NCI-H345 (cell line): ENCODE measurements at places on chromosomes 7 and 10.
A peak's percentile ranks its signal among the peaks of the same experiment; 100 is the strongest.

- DNase-seq = no peak
Measured at GRCh38 chr10:28578454-28578853, 45.5 kb downstream of the WAC start.

GRCh38 chr10:106900016-106900652 is 264.4 kb downstream of the SORCS1 start:
- DNase-seq = no peak

DNA sequence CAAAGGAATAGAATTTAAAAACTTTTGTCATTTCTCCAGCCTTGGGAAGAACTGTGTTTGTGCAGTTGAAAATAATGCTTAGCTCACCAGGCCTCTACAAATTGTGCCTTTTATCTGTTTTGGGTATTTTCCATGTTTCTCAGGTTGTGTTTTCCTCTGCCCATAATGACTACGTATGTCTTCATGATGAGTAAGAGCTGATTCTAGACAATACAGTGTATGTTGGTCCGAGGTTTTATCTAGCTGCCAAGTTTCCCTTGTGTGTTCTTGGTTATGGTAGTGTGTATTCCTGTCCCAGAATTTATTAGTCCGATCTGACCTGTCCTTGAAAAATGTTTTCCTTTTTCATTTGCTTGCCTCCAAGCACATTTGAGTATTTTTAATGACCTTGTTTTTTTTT is 83.7 kb upstream of the GLCCI1 start:
- no peak for DNase-seq

GRCh38 chr7:50463035-50463434 is 12.9 kb upstream of the FIGNL1 start:
- DNase-seq = no peak

- no peak for DNase-seq
Measured at GRCh38 chr10:95987685-95988426, 55.5 kb upstream of the CCNJ start.

DNA sequence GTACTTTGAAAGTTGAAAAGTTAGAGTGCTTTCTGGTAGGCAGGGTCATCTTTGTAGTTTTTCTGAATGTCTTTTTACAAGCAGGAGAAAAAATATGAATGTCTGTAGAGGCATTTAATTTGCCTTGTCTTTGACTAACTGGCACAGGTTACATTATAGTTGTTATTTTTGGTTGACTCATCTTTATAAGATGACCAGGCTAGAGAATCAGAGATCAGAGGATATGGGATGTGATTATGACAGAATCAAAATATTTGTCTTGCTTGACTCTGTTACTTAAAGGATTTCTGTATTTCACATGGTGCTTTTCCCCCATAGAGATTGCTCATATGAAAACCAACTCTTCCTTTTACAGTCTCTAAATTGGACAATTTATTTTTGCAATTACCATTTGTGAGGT is 2.4 kb downstream of the ZMYND11 start:
- DNase-seq = no peak

DNA sequence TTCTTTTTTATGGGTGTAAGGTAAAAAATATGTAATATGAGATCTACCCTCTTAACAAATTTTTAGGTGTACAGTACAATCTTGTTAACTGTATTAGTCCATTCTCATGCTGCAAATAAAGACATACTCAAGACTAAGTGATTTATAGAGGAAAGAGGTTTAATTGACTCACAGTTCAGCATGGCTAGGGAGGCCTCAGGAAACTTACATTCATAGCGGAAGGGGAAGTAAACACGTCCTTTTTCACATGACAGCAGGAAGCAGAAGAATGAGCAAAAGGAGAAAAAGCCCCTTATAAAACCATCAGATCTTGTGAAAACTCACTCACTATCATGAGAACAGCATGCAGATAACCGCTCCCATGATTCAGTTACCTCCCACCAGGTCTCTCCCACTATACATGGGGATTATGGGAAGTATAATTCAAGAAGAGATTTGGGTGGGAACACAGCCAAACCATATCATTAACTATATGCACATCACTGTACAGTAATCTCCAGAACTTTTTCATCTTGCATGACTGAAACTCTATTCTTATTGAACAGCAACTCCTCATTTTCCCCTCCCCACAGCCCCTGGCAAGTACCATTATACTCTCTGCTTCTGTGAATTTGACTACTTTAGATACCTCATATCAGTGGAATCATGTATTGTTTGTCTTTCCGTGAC is 127.4 kb downstream of the WNT2 start:
- no peak for DNase-seq

DNA sequence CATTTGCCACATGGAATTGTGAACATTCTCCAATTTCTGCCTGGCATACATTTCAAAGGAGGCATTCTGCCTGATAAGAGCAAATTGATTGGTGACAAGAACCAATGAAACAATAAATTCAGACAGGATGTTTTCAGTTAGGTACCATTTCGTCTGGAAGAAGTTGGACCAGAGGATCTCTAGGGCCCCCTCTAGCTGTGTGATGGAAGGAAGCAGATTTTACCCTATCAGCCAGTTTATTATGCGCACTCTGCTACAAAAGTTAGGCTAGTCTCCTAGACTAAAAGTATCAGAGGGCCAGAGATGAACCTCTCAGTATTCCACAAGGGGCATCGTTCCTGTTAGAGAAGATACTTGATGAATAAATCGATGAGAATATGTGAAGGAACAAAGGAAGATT is 118.0 kb downstream of the BUB3 start:
- DNase-seq = no peak

- no peak for DNase-seq
Measured at GRCh38 chr7:28722684-28723083, 235.4 kb downstream of the TRIL start.

GRCh38 chr10:70756700-70757360 is 28.3 kb downstream of the TBATA start:
- no peak for DNase-seq

- DNase-seq = no peak
Measured at GRCh38 chr7:75982306-75983064, 11.9 kb downstream of the TMEM120A start.

DNA sequence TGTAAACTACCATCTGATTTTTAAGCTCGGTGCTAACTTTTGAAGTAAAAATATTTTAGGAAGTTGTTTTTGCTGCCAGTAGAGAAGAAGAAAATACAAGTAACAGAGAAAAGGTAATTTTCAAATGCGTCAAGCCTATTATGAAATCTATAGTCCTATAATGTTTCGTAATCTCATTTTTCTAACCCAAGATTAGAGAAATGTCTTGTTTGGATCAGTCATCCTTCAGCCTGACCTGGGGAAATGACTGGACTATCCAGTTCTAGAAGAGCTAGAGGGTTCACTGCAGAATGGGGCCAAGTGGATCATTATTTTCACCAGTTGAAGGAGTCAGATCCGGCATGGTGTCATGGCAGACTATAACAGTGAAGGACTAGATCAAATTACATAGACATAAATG is 62.7 kb upstream of the FGL2 start:
- DNase-seq = no peak

GRCh38 chr10:120042705-120043104 is 150.2 kb downstream of the SEC23IP start:
- DNase-seq = no peak

GRCh38 chr7:151740081-151740851 is 136.6 kb downstream of the PRKAG2 start:
- peak; percentile 87 for DNase-seq

- no peak for DNase-seq
Measured at GRCh38 chr7:22860784-22861482, 38.3 kb upstream of the TOMM7 start.

GRCh38 chr10:96918214-96919002 is 86.3 kb downstream of the LCOR start:
- no peak for DNase-seq

GRCh38 chr10:120996456-120997034 is 145.4 kb downstream of the WDR11 start:
- no peak for DNase-seq

DNA sequence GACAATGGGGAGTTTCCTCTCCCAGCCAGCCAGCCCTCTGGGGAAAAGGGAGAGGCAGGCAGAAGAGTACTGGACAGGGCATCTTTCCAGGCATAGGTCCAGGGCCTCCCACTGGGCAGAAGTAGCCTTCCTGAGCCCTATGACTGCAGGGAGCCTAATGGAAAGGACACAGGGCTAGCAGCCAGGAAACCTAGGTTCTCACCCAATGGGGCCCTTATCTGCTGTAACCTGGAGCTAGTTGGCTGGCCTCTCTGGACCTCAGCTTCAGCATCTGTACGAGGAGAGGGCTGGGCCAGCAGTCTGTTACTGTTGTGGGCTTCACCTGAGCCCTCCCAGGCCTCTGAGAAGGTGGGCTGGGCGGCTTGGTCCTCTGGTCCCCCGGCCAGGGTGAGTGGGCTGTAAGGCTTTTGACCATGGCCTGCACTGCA is 22.4 kb downstream of the LDB3 start:
- DNase-seq = no peak

- no peak for DNase-seq
Measured at GRCh38 chr10:76248649-76249200, 817.3 kb downstream of the LRMDA start.

GRCh38 chr10:4310172-4310571 is 515.8 kb upstream of the AKR1E2 start:
- DNase-seq = no peak

DNA sequence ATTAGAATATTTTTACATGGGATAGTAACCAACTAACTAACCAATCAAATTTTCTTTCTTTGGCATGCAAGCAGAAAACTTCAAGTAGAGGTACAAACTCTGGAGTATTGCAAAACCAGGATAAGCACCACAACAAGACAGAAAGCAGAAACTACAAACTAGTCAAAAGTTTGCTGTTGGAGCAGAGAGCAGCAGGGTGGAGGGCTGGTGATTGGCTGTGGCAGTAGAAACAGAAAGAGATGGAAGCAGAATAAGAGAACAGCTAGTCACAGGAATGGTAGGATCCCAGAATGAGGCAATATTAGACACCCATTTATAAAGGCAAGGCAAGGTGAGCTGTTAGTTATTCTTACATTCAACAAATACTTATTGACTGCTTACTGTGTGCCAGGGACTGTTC is 6.8 kb upstream of the MACC1 start:
- DNase-seq = no peak

DNA sequence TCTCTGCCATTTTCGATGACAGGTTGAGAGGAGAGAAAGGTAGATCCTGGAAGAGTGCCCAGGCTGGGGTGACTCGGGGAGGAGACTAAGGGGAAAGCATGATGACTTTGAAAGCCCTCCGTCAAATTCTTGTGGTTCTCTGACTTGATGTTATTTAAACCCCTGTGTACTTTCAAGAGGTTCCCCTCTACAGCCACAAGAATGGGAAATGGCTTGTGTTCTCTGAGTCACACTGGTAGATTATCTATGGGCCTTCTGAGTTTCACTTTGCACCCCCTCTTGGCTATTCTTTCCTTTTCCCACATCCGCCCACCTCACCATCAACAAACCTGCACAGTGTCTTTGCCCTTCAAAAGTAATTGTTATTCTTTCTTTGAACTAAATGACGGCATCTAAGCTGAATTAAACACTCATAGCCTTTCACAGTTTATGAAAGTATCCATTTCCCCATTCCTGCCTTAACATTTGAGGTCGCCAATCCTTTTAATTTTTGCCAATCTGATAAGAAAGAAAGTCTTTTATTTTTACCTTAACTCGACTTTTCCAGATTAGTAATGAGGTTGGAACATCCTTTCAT is 24.1 kb downstream of the PRF1 start:
- peak; percentile 18 for DNase-seq

DNA sequence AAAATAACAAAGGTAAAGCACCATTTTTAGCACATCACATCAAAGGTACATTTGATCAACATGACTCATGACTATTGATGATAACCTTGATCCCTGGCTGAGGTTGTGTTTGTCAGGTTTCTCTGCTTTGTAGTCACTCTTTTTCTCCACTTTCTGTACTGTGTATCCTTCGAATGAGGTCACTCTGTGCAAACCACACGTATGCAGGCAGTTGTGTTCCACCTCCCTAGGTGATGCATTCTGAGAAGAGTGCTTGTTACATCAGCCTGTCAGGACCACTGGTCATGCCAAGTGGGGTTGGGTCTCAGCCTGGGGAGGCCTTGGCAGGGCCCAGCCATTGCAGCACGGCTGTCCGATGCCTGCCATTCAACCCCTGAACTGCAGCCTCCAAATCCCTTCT is 62.8 kb upstream of the GJD4 start:
- no peak for DNase-seq

GRCh38 chr7:7323352-7323751 is 141.0 kb downstream of the C1GALT1 start:
- DNase-seq = peak; percentile 97

DNA sequence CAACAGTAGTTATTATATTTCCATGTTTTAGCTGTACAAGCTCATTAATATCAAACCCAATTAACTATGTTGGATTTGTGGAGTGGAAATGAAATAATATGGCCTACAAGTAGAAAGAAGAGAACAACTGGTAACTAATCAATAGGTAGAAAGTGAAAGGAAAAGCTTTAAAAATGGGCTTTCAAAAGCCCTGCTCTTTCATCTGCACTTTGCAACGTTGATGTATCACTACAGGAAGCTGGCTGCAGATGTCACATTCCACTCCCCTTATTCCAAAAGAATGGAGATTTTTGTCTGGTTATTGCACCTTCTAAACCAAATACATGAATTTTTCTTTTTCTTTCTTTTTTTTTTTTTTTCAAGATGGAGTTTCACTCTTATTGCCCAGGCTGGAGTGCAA is 11.7 kb upstream of the MKI67 start:
- DNase-seq = no peak

GRCh38 chr10:94890264-94891022 is 48.0 kb upstream of the CYP2C9 start:
- no peak for DNase-seq

GRCh38 chr10:2798336-2799022 is 268.9 kb upstream of the PFKP start:
- DNase-seq = no peak

DNA sequence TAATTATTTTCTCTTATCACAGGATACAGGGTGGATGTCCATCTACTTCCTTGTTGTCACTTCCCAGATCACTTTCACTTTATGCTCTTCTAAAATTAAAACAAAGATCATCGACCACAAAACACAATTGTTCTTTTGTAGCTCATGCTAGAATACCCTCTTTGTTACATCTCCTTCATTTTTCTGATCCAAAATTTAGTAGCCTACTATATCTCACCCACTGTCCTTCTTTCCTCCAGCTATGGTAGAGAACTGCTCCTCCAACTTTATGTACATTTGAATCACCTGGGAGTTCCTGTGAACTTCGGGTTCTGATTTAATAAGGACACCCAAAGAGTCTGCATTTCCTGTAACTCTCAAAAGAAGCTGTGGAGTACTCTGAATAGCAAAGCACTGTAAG is 1.2 kb upstream of the AHR start:
- no peak for DNase-seq

DNA sequence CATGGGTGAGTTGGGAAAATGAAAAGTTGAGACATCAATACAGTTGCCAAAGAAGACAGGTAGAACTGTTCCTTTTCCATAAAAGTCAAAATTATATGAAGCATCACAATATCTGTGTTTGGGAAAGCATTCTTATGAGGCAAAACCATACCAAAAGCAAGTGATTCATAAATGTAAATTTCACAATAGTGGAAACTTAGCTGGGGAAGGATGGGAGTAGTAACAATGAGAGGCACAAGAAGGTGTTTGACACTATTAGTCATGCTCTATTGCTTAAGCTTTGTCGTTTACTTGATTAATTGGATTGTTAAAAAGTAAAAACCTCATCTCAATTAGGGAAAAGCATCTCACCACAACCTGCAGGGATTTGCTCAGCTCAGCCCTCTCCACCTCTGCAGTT is 240.2 kb downstream of the C7orf25 start:
- no peak for DNase-seq
